CD4-positive, alpha-beta T cell (primary cell): ENCODE measurements at places on chromosomes 16 and 17.

DNA sequence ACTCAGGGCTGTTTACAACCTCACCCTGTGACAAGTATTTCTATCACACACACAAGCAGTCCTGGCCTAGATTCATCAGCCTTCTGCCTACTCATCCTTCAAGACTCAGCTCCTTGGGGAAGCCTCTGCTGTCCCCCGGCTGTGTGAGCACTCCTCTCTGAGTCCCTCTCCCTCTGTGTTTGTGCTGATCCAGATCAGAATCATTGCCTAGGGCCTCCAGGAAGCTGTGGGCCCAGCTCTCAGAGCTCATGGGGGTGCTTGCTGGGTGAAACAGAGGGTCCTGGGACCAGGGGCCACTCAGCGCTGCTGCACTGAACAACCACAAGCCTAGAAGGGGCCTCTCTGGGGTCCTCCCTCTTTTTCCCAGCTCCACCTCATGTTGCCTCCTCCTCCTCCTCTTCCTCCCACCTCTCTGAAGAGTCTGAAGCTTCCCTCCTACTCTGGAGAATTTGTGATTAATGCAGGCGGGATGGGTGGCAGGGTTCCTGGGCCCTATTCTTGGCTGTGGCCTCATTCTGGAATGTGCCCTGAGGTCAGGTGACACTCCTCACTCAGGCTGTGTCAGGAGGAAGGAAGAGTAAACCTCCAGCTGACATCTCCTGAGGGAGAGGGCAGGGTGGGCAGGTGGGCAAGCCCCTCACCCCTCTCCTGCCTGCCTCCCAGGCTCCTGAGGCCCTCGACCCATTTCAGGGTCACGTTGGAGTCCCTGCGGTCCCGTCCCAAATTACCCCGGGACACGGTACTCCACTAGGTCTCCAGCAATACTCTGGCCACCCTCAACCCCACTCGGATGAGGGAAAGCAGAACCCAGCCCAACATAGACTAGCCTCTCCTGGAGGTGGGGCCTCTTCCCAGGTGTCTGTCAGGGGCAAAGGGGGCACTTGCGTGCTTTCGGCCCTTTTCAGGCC lies 10.1 kb downstream of the WFIKKN2 start:
- DNase-seq, result no peak

GRCh38 chr16:46899443-46900143 lies 15.4 kb downstream of the GPT2 start:
- no peak for DNase-seq

- DNase-seq, result no peak
Measured at GRCh38 chr16:15746332-15746731, 96.3 kb downstream of the NDE1 start.

- no peak for DNase-seq
Measured at GRCh38 chr16:89034573-89034961, 57.6 kb upstream of the CBFA2T3 start.
